ENCODE measurements at places on chromosomes 5 and 9.
A peak's percentile ranks its signal among the peaks of the same experiment; 100 is the strongest.

DNA sequence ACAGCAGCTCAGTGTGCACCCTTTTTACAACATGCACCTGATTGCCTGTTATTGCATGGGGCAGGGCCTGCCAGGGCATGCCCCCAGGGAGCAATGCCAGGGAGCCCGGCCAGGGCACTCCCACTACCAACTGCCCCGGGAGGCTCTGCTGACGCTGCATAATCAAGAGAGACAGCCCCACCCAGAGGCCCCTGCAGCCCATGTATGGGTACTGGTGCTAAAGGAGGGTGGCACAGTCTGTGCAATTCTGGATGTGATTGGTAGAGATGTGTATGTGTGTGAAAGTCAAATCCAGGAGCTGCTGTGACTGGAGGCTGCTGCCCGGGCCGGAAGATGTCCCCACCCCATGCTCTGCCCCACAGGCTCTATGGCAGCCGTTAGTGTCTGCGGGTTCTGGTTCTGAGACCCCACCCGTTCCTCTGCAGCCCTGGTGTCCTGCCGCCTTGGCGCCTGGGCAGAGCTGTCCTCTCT, 3.9 kb upstream of the NEURL1B start:
- DNase-seq: no peak

DNA sequence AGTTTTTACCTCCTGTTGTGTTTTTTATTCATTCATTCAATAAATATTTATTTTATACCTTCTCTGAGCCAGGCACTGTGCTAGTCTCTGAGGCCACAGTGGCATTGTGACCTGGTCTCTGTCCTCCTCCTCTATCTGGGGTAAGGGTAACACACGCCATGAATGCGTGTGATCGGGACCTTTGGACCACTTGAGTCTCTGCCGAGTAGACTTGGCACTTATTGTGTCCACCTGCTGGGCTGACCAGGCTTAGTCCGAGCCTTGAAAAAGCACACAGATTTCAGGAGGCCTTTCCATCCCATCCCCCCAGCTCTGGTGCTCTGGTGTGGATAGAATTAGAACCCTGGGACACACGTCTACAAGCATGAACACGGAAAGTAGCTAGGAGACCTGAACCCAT, 58.7 kb downstream of the ERGIC1 start:
- DNase-seq: no peak

GRCh38 chr5:171848911-171849520, 63.4 kb downstream of the SMIM23 start:
- DNase-seq: no peak

GRCh38 chr5:107817436-107817835, 146.7 kb upstream of the EFNA5 start:
- no peak for DNase-seq

- peak; percentile 27 for DNase-seq
Observed at GRCh38 chr5:56534102-56534829, 281.1 kb upstream of the MAP3K1 start.

GRCh38 chr5:33701951-33702350, 189.8 kb downstream of the ADAMTS12 start:
- no peak for DNase-seq

GRCh38 chr5:36932699-36933098, 56.1 kb downstream of the NIPBL start:
- no peak for DNase-seq

GRCh38 chr5:572398-573019, 39.6 kb upstream of the CEP72 start:
- no peak for DNase-seq

DNA sequence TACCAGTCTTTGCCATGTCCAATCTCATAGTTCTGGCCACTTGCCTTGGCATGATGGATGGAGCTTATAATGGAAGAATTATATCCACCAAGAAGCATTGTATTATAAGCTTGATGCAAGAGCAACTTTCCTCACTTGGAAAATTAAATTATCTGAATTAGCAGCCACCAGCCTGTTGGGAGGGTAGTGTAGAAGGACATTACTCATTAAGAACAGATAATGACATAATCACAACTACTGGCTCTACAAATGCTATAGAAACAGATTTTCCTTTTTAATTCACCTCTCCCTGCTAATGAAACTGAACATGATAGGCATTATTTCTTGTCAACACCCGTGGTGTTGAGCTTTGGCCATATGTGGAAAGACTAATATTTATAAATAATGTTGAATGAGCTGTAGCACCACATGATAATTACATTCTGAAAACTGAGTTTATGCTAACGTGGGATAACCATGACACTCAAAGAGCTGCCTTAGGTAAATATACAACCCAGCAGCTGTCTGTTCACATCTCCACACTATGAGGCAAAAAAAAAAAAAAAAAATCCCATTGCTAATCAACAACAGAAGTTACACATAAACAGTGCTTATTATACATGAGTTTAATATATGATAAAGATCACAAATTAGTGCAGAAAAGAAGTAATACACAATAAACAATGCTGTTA, 48.1 kb upstream of the NR4A3 start:
- DNase-seq: no peak

GRCh38 chr9:108057421-108058134, 568.0 kb upstream of the KLF4 start:
- no peak for DNase-seq

DNA sequence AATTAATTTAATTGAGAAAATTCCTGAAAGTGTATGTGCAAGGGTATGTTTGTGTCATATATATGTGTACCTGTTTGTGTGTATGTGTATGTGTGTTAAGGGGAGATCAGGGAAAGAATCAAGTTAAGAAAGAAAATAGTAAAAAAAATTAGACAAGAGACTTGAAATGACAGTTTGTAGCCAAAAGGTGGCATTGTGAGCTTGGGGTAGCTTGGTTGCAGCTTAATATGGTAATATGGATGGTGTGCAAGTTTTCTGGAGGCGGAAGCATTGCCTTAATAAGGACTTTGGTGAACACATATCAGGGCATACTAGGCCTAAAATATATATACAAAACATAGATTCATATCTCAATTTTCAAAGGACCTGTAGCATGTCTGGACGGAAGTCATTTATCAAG, 129.9 kb downstream of the INSYN2B start:
- DNase-seq: no peak

- no peak for DNase-seq
Observed at GRCh38 chr9:80791836-80792235, 897.5 kb downstream of the TLE1 start.

DNA sequence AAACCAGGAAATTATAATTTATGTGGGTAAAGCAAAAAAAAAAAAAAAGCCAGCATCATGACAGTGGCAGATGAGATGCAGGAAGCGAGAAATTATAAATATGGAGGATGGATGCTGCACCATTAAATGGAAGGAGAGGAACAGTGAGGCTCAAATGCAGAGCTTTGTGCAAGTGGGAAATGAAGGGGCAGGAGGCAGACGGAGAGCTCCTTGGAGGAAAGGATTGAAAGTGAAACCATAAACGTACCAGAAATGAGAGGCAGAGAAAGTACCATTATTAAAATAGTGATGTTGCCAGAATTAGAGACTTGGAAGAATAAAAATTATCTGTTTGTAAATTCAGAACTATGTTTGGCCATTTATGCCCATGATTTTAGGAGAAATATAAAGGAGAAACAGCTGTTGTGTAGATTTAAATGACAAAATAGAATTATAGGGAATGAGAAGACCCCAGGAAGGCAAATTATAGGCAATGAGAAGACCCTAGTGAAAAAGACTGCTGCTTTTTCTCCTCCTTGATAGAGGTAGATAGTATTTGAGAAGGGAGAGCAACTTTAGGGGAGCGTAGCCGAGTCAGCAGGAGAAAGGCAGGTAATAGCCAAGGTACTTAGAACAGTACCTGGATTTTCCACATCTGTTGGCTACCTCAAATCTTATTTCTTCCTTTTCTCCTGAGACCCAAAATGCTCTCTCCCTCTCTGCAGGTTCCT, 341.0 kb upstream of the CD180 start:
- DNase-seq: no peak

- DNase-seq: no peak
Observed at GRCh38 chr9:15211815-15212495, 95.1 kb downstream of the TTC39B start.

- DNase-seq: no peak
Observed at GRCh38 chr9:76441551-76442322, 17.2 kb upstream of the GCNT1 start.

DNA sequence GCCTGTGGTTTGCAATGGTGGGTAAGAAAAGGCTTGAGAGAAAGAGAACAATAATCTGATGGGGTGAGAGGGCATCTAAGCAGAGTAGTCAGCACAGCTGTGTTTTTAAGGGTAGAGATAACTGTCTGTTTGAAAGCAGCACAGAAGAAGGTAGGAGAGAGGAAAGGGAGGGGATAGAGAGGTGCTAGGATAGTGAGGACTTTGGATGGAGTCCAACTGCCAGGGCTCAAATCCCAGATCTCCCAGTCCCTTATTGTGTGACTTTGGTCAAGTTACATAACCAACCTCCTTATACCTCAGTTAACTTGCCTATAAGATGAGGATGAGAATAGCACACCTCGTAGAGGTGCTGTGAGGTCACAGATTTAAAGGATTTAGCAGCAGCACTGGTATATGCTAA, 55.6 kb downstream of the GPR21 start:
- no peak for DNase-seq

DNA sequence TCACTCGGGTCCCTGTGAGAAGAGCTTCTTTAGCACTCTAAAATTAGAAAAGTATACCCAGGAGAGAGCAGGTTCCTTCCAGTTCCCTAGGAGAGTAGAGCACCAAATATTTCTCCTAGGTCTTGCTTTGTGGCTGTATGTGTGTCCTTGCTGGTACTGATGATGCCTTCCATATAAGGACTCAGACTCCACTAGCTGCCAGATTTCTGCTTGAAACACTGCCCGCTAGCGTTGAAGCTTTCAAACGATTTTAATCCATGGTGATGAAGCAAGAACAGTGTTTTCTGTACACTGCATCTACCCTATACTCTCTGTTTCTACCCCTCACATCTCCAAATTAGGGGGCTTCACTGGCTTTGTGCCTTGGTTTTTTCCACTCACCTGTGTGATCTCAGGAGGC, 2.4 kb upstream of the SMC2 start:
- DNase-seq: no peak

DNA sequence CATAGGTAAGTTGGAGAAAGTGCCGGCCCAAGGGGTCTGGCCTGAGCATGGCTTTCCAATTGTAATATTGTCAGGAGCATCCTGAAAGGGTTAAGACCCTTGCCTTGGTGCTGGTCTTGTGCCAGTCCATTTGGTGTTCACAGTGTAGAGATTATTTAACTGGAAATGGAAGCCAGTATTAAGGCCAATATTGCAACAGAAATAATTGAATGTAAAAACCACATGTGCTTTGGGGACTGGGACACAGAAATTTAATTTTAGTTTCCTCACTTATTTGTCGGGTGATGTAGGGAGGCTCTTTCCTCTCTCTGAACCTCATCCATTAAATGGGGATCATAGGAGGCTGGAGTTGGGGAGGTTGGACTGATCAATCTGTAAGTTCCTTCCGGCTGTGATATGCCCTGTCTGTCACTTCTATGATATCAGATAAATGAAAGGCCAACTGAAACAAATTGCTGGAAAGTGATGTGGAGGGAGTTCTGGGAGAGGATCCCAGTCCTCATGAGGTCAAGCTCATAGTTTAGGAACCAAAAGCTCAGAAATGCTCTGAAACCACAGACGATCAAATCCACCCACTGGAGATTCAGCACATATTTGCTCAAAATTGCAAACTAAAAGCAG, 54.8 kb upstream of the COL15A1 start:
- DNase-seq: no peak
